T follicular helper cell (primary cell): ENCODE measurements at places on chromosomes 12 and 14.
A peak's percentile ranks its signal among the peaks of the same experiment; 100 is the strongest.

DNA sequence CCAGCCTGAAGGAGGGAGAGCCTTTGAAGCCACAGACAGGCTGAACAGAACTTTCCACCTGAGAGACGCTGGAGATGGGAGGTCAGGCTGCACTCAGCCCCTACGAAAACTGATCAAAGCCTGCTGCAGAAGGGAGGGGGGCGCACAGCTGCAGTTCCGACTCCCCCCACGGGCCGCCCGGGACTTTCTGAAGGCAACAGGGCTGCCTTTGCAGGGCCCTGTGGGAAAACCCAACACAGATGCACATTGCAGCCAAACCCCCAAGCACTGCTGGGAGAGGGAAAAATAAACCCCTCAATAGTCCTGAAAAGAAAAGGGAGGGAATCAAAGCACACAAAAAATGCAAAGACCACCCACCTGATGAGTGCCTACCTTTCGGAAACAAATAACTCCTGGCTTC lies 290.6 kb downstream of the ZFP36L1 start:
- no peak for DNase-seq

DNA sequence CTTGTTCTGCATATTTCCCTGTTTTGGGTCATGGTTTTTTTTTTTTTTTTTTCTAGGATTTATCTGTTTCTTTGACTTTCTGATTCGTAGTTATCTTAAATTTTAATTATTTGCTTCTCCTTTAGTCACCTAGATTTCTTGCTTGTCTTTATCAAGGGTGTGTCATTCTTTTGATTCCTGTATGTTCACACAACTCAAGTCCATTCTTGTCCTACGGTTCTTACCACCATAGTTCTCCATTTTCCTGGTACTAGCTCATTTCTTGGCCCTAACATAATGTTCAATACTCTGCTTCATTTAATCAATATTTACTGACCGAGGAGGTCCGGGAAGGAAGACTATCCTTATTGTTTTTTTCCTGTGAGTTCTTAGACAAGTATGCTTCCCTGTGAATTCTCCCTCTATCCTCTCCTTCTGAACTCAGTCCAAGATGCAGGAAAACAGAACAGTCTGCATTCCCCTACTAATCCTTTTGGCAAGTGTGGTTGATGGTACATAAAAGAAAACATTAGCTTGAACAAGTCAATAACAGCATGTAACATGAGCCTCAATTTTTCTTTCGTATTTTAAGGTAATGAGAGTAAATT lies 1346.4 kb upstream of the SEL1L start:
- DNase-seq: no peak

DNA sequence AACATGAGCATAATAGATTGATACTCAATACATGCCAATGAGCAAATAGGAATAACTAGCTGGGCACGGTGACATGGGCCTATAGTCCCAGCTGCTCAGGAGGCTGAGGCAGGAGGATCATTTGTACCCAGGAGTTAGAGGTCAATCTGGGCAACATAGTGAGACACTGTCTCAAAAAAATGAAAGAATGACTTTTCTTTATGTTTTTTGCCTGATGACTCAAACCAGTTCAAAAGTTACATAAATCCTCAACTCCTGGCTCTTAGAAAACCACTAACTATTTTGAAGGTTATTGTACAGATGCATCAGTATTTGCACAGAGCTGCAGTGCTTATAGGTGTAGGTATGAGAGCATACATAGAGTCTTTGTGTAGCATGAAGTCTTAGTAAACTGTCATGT lies 219.2 kb upstream of the RGS6 start:
- DNase-seq: no peak

GRCh38 chr14:89422181-89422951 lies 5.3 kb upstream of the FOXN3 start:
- DNase-seq: no peak

GRCh38 chr12:90239732-90240260 lies 531.2 kb upstream of the ATP2B1 start:
- DNase-seq: no peak

DNA sequence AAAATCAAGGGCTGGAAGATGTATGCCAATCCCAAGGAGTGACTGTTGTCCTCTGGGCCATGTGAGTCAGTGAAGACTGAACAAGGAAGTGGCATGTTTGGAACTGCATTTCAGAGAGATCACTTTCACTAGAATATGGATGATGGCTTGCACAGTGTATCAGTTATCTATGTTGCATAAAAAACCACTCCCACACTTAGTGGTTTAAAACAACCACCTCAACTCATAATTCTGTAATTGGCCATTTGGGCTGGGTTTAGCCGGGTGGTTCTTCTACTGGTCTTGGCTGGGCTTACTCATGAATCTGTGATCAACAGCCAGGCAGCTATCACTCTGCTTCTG lies 15.4 kb downstream of the BDKRB1 start:
- DNase-seq: no peak

DNA sequence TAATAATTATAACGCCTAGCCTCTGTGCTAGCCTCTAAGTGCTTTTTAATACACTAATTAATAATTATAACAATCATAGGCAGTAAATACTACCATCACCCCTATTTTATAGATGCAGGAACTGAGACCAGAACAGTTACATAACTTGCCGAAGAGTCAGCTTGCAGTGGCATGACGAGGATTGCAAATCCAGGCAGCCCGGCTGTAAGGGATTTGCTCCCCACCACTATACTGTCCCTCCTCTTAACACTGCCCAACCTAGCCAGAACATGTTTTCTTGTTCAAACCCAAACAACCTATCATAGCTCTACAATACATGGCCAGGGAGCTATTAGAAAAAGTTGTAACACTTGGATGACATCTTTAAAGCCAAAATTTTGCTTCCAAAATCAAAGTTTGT lies 33.9 kb upstream of the VASH1 start:
- DNase-seq: no peak

GRCh38 chr14:101197595-101198397 lies 294.3 kb upstream of the RTL1 start:
- DNase-seq: no peak

GRCh38 chr12:54216797-54217661 lies 28.2 kb upstream of the SMUG1 start:
- DNase-seq: peak; percentile 77
